ENCODE measurements at places on chromosomes 6 and 20.

GRCh38 chr6:56807326-56807988 lies 147.4 kb upstream of the BEND6 start:
- no peak for DNase-seq

GRCh38 chr20:5400164-5400762 lies 83.5 kb upstream of the PROKR2 start:
- no peak for DNase-seq

DNA sequence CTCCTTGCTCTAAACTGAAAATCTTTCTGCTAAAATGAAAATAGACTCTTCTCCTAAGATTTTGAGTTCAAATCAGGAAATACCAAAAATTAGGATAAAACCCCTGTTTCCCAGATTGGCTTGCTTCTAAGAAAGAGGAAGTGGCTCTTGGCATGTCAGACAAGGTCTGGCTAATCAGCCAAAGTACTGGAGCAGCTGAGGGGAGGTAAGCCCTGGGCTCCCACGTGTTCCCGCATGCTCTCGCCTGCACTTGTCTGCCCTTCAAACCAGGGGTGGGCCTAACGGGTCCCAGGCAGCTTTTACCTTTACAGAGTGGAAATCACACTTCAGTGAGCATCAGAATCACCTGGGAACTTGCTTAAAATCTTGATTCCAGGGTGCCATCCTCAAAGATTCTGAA lies 43.2 kb upstream of the GABRR1 start:
- no peak for DNase-seq

DNA sequence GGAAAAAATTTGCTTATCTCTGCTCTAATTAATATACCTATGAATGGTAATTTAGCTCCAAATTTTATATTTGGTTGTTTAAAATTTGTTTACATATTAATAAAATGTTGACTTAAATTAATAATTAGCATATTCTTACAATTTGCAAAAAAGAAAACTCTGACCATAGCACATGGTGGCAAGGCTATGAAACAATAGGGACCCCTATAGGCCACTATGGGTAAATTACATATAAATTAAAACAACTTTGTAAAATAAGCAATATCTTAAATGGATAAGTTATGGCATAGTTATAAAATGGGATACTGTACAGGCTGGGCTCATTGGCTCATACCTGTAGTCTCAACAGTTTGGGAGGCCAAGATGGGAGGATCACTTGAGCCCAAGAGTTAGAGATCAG lies 76.0 kb downstream of the MKKS start:
- DNase-seq = no peak

GRCh38 chr6:151763303-151763702 lies 44.2 kb upstream of the ESR1 start:
- no peak for DNase-seq

DNA sequence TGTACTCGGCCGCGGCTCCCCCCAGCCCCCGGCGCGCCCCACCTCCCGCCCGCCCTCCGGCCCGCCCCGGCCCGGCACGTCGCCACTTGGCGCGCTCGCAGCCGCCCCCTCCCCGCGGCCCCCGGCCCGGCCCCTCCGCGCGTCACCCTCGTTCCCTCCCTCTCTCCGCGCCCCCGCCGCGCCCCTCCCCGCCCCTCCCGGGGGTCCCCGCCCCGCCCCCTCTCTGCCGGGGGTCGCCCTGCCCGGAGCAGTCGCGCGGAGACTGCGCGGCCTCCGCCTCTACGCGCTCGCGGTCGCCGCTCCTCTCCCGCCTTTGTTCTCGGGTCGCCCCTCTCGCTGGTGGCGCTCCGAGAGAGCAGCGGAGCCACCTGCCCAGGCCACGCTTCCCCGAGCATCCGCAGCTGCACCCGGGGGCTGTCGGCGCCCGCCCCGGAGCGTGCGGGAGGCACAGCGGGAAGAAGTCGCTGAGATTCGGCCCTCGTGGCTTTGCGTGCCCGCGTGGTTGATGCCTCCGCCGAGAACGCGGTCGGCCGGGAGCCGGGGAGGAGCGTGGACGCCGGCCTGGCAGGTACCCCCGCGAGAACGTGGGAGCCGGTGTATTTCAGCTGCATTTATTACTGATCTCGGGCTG lies at the start of gene PHF10:
Gene PHF10, minus strand, starts transcription at position 7 of the 631 bp plus-strand sequence. CDS start 569 bp downstream, outside the sequence.
- peak; percentile 75 for DNase-seq

DNA sequence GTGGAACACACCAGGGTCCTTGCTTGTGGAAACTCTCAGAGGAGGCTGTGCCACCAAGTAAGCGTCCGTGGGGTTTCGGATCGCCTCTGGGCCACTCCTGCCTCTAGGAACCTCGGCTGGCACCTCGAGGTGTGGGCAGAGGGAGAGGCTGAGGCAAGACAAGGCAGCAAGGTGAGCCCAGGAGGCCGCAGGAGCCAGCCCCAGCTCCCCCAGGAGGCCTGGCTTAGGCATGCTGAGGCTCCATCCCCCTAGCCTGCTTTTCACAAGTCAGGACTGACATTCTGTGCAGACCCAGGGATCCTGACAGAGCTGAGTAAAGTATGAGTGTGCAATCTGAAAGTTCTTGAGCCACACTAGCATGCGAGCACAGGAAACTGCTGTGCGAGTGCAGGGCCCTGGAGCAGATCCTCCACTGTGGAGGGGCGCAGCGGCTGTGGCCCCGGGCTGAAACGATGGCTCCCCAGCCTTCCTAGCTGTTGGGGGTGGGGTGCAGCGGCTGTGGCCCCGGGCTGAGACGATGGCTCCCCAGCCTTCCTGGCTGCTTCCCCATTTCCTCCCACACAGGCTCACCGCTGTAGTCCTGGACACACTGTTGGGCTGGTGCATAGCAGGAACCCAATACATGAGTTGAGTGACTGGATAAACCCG lies 75.2 kb upstream of the CD93 start:
- DNase-seq = no peak

- DNase-seq = no peak
Observed at GRCh38 chr6:109964949-109965348, 13.2 kb upstream of the GPR6 start.
